ENCODE measurements at places on chromosomes 6 and 20. TPM values are rescaled to one million over a fixed set of nuclear protein-coding genes. Genes with fewer than 3 reads are reported as not detected.

DNA sequence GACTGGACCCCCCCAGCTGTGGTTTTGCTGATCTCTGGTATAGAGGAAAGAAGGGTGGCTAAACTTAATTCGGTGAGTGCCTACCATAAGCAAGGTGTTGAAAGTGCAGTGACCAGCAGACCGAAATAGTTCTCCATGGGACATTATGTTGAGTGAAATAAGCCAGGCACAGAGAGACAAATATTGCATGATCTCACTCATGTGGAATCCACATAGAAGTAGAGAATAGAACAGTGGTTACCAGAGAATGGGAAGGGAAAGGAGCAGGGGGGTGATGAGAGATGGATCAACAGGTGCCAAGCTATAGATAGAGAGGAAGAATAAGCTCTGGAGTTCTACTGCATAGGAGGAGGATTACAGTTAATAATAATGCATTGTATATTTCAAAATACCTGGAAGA is 9.7 kb upstream of the GCNT2 start:
- H3K4me3 ChIP-seq = no peak overlapping the region
- no peaks in the 10 kb centered on the region for H3K36me3 ChIP-seq
- H3K27me3 ChIP-seq = peaks cover 6% of the 10 kb centered on the region
- ATAC-seq = no peak
- no peak overlapping the region for H3K27ac ChIP-seq

GRCh38 chr20:50108556-50109235 is 4.3 kb downstream of the UBE2V1 start:
- H3K4me1 ChIP-seq = peaks cover 46% of the 10 kb centered on the region
- H3K27ac ChIP-seq = peak overlapping the region; percentile 80
- H3K36me3 ChIP-seq = peaks cover 71% of the 10 kb centered on the region
- H3K4me3 ChIP-seq = peak overlapping the region; percentile 55

The MED20 gene
- total RNA-seq = 20.5 TPM

GRCh38 chr20:19934792-19935491 is 82.2 kb upstream of the NAA20 start:
- H3K4me1 ChIP-seq = peaks cover 23% of the 10 kb centered on the region
- H3K27ac ChIP-seq = no peak overlapping the region
- no peaks in the 10 kb centered on the region for H3K36me3 ChIP-seq
- no peak overlapping the region for H3K4me3 ChIP-seq

- H3K27ac ChIP-seq = peak overlapping the region; percentile 23
- no peak for ATAC-seq
- H3K4me1 ChIP-seq = peaks cover 10% of the 10 kb centered on the region
- H3K36me3 ChIP-seq = peaks cover 5% of the 10 kb centered on the region
These were observed 67.7 kb downstream of the PHACTR2 start for GRCh38 chr6:143745166-143746133.

GRCh38 chr20:37970856-37971245 is 62.4 kb downstream of the TTI1 start:
- H3K27ac ChIP-seq = no peak overlapping the region
- H3K36me3 ChIP-seq = no peaks in the 10 kb centered on the region
- no peaks in the 10 kb centered on the region for H3K27me3 ChIP-seq
- H3K4me1 ChIP-seq = no peaks in the 10 kb centered on the region
- no peak overlapping the region for H3K4me3 ChIP-seq

DNA sequence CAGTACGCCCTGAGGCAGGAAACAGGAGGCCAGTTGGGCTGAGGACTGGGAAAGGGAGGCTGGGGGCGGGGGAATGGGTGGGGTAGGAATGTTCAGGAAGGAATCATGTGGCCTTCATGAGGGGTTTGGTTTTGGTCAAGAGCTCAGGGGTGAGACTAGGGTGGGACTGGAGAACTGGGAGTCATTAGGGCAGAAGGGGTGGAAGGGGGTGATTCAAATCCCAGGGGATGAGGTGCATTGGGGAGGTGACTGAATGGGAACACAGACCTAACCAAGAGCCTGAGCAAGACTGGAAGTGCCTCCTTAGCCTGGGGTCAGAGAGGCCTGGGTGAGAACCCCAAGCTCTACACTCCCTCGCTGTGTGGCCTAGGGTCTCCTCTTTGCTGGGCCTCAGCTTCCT is 86.8 kb downstream of the DLGAP4 start:
- peaks cover 18% of the 10 kb centered on the region for H3K27me3 ChIP-seq
- H3K4me1 ChIP-seq = no peaks in the 10 kb centered on the region
- ATAC-seq = no peak
- no peak overlapping the region for H3K27ac ChIP-seq

DNA sequence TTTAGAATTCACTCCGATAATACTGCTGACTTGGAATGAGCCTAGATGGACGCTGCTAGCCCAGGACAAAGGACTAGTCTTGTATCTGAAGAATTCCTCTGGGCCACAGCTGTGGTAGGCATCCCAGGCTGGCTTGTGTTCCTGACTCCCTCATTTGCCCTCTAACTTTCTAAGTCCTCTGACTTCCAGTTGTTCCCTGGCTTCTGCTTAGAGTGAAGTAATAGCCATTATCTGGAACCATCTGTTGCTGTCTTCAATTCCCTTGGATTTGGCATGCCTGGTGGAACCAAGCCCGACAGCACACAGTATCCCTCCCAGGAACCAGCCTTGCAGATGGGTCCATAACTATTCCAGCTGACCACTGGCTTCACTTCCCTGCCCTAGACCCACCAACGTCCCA is 376.0 kb downstream of the SYNE1 start:
- no peak for ATAC-seq
- H3K36me3 ChIP-seq = peaks cover 80% of the 10 kb centered on the region
- no peaks in the 10 kb centered on the region for H3K4me1 ChIP-seq
- no peak overlapping the region for H3K27ac ChIP-seq

GRCh38 chr6:3962291-3963280 is 113.4 kb downstream of the FAM50B start:
- peaks cover 5% of the 10 kb centered on the region for H3K4me1 ChIP-seq
- peaks cover 5% of the 10 kb centered on the region for H3K27me3 ChIP-seq
- H3K27ac ChIP-seq = no peak overlapping the region
- H3K4me3 ChIP-seq = no peak overlapping the region

DNA sequence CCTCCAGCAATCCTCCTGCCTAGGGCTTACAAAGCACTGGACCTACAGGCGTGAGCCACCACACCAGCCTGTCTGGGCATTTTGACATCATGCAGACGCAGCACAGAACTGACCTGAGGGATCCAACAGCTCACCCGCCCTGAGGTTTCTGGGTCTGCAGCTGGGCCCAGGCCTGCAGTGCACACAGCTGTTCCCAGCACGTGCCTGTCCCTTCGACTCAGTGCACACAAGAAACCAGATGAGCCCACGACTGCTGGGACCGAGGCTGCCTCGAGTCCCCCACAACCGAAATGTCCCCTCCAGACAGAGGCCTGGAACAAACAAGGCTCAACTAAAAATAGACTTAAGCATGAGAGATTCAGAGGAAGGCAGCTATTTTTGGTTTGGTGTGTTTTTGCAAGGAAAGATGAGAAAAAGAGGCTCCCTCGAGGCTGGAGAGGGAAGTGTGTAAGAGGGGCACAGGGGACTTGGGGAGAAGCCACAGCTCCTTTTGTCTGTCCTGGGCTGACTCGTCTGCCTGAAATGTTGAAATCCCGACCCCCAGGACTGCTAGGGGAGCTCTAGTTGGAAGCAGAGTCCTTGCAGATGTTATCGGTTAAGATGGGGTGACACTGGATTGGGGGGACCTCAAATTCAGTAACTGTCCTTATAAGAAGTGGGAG is 66.3 kb downstream of the YTHDF1 start:
- no peak overlapping the region for H3K4me3 ChIP-seq
- ATAC-seq = no peak
- no peaks in the 10 kb centered on the region for H3K36me3 ChIP-seq
- no peaks in the 10 kb centered on the region for H3K4me1 ChIP-seq
- H3K27ac ChIP-seq = no peak overlapping the region
- peaks cover 38% of the 10 kb centered on the region for H3K27me3 ChIP-seq

DNA sequence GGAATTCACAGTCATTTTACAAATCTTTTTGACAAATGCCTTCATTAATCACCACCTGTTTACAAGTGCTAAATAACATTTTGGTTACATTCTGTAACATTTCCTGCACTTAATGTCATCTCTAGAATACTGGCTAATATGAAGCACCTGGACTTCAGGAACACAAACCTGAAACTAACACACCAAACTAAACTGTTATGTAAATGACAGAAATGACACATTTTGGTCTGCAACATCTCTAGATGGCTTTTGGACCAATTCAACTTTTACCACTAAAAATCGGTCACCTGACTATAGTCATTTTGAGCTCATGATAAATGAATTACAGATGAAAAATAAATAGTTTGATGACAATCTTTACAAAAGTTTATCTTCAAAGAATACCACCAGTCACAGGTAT is 80.6 kb downstream of the ATG5 start:
- H3K27ac ChIP-seq = peak overlapping the region; percentile 40
- H3K27me3 ChIP-seq = no peaks in the 10 kb centered on the region
- peaks cover 58% of the 10 kb centered on the region for H3K36me3 ChIP-seq
- no peak overlapping the region for H3K4me3 ChIP-seq

GRCh38 chr20:47998736-47999135 is 213.5 kb upstream of the SULF2 start:
- peaks cover 18% of the 10 kb centered on the region for H3K27me3 ChIP-seq
- no peak overlapping the region for H3K27ac ChIP-seq
- no peaks in the 10 kb centered on the region for H3K36me3 ChIP-seq
- no peak for ATAC-seq
- H3K4me3 ChIP-seq = no peak overlapping the region

The CDH4 gene
- total RNA-seq = 0.45 TPM

The SRXN1 gene
- 14.6 TPM for total RNA-seq

GRCh38 chr6:95648636-95649035 is 71.3 kb downstream of the MANEA start:
- H3K4me1 ChIP-seq = no peaks in the 10 kb centered on the region
- no peaks in the 10 kb centered on the region for H3K36me3 ChIP-seq
- peaks cover 9% of the 10 kb centered on the region for H3K27me3 ChIP-seq
- H3K4me3 ChIP-seq = no peak overlapping the region

The NRSN1 gene
- not detected for total RNA-seq

GRCh38 chr6:157644043-157644810 is 178.8 kb upstream of the SNX9 start:
- H3K27ac ChIP-seq = no peak overlapping the region
- H3K4me1 ChIP-seq = peaks cover 5% of the 10 kb centered on the region
- H3K36me3 ChIP-seq = no peaks in the 10 kb centered on the region
- H3K27me3 ChIP-seq = no peaks in the 10 kb centered on the region
- H3K4me3 ChIP-seq = no peak overlapping the region

The DEFB125 gene
- total RNA-seq = not detected

DNA sequence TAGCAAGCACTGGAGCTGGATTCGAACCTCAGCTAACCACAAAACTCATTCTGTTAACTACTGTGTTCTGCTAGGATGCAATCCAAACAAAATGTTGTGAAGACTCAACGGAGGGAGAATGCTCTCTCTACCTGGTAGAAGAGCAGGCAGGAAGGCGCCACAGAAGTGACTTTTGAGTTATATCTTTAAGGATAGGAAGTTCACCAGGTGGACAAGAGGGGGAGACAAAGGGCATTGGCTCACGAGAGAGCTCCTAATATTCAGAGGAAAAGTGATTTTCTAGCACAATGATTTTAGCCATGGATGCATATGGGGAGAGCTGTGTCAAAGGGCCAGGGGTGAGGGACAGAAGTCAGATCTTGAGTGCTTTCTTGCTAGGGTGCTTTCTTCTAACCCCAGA is 108.4 kb upstream of the MAFB start:
- H3K27me3 ChIP-seq = peaks cover 12% of the 10 kb centered on the region
- H3K27ac ChIP-seq = no peak overlapping the region
- H3K4me1 ChIP-seq = no peaks in the 10 kb centered on the region
- H3K4me3 ChIP-seq = no peak overlapping the region

The CST1 gene
- total RNA-seq = not detected

GRCh38 chr20:44747166-44748004 is 1.7 kb downstream of the KCNK15 start:
- H3K4me3 ChIP-seq = peak overlapping the region; percentile 78
- H3K27me3 ChIP-seq = peaks cover 23% of the 10 kb centered on the region
- no peaks in the 10 kb centered on the region for H3K36me3 ChIP-seq
- H3K27ac ChIP-seq = no peak overlapping the region

The CALHM4 gene
- not detected for total RNA-seq

DNA sequence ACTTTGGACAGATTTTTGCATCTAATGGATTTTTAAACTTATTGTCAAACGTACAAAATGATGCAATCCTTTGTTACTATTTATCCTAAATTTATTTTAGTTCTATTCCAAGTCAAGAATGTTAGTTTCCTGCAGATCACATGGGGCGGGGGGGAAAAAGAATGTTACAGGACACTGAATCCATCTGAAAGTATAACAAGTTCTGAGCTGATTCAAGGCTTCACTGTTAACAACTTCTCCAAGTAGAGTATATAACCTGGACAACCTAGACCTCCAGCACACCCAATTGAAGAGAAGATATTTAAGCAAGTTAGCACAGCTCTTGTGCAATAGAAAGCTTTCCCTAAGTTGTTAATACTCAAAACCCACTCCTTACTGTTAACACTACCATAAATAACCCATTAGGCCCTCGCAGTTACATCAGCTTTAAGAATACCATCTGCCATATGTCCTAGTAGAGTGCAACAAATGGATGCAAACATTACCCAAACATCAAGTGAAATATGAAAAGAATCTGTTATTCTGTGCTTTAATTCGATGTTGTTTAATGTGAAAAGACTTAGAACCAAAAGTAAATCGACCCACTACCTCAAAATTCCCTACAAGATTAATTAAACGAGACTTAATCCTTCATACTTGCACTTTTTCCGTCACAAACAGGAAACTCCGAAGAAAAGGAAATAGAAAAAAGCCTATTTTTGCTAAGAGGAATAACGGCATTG is 1.3 kb downstream of the SEC63 start:
- ATAC-seq = no peak
- H3K4me1 ChIP-seq = peaks cover 6% of the 10 kb centered on the region

DNA sequence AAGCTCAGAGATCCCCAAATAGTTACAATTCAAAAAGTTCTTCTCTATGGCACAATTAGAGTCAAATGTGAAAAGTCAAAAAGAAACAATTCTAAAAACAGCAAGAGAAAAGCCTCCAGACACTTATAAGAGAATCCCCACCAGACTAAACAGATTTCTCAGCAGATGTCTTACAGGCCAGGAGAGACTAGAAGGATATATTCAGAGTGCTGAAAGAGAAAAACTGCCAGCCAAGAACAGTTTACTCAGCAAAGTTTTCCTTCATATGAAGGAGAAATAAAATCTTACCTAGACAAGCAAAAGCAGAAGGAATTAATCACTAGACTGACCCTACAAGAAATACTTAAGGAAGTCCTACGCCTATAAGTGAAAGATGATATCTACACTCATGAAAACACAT is 176.1 kb upstream of the OPRM1 start:
- no peak for ATAC-seq
- no peak overlapping the region for H3K4me3 ChIP-seq
- peaks cover 3% of the 10 kb centered on the region for H3K27me3 ChIP-seq
- no peaks in the 10 kb centered on the region for H3K36me3 ChIP-seq

DNA sequence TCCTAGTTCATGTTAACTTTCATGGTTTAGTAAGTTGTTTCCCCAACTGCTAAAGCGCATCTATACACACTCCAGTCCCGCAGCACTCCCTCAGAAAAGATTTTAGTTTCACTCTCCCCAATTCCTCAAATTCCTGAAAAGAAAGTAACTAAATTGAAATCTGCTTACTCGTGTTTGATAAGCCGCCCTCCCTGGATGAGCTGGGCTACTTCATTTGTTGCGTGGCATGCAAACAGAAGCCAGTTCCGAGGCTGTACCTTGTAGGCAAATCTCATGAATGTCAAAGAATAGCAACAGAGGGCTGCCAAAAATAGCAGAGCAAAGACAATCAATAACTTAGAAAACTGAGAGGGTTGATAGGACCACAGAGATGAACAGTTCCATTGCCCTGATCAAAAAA is 16.9 kb downstream of the MPC1 start:
- no peak overlapping the region for H3K4me3 ChIP-seq
- peaks cover 35% of the 10 kb centered on the region for H3K36me3 ChIP-seq
- H3K27me3 ChIP-seq = no peaks in the 10 kb centered on the region
- H3K27ac ChIP-seq = no peak overlapping the region
- no peak for ATAC-seq

The SLC35D3 gene
- 1.9 TPM for total RNA-seq
